ENCODE measurements at places on chromosomes 7 and 10.

GRCh38 chr10:24201503-24202180 lies 7.3 kb upstream of the KIAA1217 start:
- no peak for DNase-seq

GRCh38 chr10:132493246-132493755 lies 44.3 kb upstream of the INPP5A start:
- no peak for DNase-seq

DNA sequence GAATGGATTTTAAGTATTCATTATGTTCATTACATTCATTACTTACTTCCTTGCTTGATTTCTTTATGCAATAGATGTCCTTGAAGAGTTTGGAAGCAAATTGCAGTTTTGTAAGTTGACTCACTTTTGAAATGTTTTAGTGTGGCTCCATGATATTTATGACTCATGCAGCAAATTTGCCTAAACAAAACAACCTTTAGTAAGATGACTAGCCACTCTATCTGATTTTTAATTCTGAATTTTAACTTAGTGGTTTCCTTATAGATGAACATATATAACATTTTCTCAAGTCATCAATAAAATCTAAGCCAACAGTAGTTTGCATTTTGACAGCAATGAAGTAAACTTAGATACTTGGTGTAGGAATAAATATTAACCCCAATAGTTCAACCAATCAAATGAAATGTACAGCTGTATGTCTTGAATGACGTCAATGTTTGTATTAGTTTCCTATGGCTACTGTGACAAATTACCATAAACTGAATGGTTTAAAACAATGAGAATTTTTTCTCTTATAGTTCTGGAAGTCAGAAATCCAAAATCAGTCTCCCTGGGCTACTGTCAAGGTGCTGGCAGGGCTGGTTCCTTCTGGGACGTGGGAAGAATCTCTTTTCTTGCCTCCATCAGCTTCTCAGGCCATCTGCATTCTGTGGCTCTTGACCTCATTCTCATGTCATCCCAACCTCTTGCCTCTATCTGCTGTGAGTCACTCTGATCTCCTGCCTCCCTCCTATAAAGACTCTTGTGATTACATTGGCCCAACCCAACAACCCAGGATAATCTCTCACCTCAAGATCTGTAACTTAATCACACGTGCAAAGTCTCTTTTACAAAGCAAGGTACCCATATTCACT lies 73.4 kb downstream of the AHR start:
- no peak for DNase-seq

- DNase-seq = no peak
These were observed at the start of gene C10orf105 for GRCh38 chr10:71719464-71720201. C10orf105 (minus strand) TSS chr10:71719778; CDS start chr10:71716337, 3,441 bp downstream.

DNA sequence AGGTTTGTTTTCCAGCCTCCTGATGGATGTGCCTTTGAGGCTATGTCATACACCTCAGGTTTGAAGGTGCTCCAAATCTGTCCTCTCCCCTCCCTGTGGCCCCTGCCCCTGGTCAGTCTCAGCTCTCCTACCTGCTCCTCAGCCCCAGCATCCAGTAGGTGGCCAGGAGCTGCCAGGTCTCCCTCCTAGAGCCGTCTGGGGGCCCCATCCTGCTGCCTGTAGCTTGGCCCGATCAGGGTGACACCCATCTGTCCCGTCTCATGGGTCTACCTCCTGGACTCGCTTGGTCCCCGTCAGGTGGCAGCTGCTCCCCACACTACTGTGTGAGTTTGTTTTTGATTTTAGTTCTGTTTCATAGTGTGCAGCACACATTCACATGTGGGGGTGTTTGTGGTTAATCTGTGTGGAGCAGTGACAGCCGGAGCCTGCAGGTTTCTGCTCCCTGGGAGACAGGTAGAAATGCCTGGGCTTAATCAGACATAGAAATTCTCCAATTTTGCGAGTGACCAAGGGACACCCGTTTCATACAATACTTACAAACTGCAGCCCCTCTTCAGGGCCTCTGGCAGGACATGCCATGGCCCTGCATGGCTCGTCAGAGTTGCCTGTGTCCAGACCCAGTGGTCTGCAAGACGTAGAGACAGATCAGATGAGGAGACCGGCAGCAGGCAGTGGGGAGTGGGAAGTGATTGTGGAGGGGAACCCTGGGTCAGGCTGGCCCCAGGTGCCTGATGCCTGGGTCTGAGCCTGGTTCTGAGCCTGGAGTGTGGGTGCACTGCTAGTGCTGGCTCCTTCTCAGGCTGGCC lies 17.1 kb downstream of the ADCY1 start:
- DNase-seq = no peak

DNA sequence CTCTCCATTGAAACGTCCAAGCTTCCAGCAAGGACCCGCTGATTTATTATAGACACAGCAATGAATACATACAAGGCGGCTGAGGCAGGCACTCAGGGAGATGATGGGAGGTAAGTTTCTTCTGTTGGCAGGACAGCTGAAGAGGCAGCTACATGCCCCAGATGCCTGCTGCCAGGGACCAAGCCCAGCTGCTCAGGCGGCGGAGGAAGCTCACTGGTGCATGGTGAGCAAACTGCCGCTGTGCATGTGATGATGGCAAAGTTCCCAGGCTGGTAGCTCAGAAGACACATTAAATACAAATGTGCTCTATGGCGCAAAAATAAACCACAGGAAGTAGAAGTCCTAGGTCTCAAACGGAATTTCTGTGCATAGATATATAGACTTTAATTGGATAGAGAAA lies 2.3 kb downstream of the DNTT start:
- DNase-seq = no peak

GRCh38 chr10:86203162-86203905 lies 163.3 kb downstream of the GRID1 start:
- no peak for DNase-seq

DNA sequence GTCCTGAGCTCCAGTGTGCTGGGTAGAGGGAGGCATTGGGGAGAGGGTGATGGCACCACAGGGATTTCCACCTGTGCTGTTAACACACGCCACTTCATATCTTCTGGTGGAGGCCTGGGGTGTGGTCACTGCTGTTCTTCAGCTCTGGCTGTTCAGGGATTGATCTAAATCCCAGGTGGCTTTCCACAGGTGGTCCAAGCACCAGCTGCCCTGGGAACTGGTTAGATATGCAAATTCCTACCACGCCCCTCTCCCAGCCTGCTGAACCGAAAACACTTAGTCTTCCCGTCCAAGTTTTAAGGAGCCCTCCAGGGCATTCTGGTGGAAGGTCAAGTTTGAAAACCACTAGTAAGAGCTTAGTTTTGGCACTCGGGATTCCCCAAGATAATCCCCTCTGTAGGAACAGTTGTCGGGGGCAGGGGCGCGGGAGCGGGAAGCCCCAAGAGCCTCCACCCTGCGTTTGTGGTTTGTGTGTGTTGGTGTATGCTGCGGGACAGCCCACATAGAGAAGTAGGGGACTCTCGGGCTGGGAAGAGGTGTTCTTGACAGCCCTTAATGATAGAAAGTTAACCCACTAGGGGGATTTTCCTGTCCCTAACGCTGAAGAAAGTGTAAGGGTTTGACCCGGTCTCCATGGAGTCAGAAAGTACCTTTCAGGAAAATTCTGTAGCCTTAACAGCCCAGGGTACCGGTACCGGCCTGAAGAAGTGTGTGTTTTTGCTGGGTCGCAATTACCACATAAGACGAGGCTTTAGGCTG lies 5.1 kb downstream of the DEPP1 start:
- DNase-seq = no peak

DNA sequence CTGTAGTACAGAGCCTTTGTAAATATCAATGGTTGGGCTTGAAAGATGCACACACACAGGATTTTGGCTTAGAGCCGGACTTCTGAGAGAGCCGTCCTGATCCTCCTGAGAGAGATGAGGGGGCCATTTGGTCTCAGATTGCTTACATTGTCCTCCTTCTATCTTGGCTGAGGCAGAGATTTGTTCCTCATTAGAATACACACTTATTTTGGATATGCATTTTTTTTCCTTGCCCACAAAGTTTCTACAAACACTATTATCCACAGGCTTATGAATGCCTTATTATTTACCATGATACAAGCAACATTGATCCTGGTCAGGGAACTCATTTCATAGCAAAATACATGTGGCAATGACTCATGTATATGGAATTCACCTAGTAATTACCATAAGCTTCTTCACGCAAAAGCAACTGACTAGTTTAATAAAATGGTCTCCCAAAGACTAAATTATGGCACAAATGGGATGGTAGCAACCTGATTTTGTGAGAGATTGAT lies 175.3 kb downstream of the MDFIC start:
- no peak for DNase-seq

GRCh38 chr7:52053525-52053924 lies 736.9 kb upstream of the COBL start:
- DNase-seq = no peak

DNA sequence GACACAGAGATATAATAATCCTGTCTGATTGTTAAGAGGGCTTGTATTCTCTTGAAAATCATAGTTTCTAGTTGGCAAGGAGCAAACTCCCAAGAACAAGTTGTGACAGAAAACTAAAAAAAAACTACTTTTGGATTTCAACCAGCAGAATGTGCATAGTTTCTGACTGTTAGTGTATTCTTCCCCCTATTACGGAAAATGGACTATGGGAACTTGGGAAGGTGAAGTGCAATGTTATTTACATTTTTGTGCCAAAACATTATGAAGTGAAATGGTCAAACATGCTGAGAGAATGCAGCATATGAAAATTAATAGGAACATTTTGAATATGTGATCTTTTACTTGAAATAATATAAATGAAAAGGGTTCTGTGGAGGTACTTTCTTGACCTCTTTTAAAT lies 660.8 kb downstream of the SUGCT start:
- DNase-seq = no peak

DNA sequence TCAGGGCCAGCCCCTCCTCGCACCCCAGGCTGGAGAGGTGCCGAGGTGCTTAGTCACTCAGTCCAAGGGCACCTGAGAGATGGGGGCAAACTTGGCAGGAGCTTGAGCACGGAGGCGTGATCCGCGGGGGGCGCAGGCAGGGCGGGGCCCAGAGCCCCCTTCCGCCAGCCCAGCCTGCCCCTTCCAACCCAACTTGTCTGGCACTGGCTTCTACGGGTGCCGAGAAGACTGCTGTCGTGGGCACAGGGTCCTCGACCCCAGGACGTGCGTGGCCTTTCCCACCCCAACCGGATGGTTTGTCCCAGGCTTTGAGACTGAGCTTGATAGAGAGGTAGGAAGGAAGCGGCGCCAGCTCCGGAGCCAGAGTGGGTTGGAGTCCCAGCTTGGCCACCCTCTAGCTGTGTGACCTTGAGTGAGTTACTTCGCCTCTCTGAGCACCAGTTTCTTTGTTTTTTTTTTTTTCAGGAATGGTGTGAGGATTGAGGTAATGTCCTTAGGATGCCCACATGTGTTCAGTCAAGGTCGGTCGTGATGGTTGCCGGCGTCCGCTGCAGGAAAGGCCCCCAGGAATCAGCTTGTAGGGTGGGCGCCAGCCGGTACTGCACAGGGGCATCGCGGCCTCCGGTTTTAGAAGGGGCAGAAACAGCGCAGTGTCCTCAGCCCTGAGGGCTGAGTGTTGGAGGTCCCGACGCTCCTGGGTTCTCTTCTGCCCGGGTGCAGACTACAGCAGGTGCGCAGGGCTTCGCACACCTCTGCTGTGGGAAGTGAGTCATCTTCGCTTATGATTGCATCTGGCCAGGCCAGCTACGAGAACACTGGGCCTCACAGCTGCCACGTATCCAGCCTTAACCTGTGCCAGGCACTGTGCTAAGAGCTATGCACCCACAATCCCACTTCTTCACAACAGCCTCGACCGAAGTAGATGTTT lies 28.6 kb upstream of the VAX1 start:
- DNase-seq = no peak

GRCh38 chr10:77600640-77601039 lies 37.0 kb downstream of the KCNMA1 start:
- no peak for DNase-seq

DNA sequence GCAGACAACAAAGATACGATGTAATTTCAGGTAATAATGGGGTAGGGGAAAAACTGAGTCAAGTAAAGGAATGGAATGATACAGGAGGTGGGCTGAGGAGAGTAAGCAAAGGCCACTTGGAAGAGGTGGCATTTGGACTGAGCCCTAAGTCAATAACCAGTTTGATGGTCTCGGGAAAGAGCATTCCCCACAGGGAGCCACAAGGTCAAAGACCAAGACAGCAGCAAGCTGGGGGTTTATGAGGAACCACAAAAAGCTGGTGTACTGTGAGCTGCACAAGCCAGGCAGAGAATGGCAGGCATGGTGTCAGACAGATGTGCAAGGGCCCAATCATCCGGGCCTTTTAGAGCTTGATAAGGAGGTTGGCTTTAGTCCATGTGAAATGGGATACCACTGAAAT lies 98.7 kb downstream of the NOC3L start:
- no peak for DNase-seq

DNA sequence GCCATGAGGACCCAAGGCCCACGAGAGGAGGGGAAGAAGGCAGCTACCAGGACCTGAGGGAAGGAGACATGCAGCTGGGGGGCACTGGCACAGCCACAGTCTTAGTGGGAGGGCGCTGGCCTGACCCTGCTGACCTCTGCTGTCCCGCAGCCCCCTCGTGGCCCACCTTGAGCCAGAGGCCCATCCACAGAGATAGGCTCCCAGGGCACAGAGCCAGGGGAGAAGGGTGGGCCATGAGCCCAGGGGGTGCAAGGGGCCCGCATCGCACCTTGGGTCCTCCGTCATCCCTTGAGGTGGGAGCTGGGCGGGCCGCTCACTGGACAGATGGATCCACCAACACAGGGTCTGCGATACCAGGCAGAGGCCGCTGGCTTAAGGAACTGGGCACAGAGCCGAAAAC lies 387.7 kb upstream of the PFKP start:
- no peak for DNase-seq

- DNase-seq = no peak
These were observed 95.3 kb downstream of the CUX1 start for GRCh38 chr7:101912716-101913110.

DNA sequence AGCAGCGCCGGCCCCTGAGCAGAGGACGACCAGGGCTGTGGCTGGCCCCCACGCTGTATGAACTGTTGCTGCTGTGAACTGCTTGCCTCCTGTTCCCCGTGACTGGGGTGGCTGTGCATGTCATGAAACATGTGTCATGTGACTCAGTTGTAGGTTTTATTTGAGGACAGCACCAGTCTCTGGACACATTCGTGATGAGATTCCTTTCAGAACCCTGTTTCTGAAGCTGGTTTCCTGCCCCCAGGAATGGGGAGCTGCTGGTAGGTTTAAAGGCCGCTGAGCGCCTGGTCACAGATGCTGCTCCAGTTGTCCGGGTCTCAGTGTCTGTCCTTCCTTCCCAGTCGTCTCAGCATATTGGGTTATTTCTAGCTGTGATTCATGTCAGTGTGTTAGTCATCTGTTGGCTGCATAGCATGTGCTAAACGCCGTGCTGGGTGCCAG lies 79.1 kb upstream of the PPIF start:
- DNase-seq = no peak
